NCI-H187 treated with DMSO at 0.1 percent for 48 hours (cell line): ENCODE measurements at places on chromosomes 2 and 18.

DNA sequence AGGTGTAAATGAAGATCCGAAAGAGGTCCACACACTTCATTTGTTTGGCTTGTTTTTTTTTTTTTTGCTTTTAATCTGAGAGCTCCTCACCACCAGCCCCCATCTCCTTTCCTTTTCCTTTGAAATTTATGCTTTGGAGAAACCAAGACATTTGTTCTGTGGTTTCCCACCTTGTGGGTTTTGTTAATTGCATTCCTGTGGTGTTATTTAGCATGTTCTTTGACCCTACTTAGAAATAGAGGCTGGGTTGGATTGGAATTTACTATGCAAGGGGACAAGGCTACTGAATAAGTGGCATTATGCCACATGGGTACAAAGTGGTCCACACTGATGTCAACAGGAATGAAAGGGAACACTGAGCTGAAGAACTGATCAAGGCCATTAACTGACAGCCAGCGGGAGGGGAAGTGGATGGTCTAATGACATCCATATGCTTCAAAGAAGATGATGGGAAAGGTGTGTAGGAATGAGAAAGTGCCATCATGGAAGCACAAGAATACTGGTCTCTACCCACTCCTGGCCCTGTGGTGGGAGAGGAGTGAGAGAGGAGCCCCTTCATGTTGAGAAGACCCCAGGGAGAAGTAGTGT is 8.9 kb downstream of the CCL20 start:
- no peak for DNase-seq

DNA sequence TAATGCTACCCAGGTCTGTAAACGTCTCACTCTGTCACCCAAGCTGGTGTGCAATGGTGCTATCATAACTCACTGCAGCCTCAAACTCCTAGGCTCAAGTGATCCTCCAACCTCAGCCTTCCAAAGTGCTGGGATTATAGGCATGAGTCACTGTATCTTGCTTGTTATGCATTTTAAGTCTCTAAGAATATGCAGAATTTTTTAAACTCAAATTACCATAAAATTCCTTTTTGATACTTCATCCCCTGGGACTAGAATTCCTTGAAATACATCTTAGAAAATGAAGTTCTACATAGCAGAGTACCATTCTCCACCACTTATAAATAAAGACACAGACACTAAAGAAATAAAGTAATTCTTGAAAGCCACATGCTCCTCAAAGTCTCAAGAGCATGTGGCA is 30.2 kb upstream of the LRATD1 start:
- no peak for DNase-seq

DNA sequence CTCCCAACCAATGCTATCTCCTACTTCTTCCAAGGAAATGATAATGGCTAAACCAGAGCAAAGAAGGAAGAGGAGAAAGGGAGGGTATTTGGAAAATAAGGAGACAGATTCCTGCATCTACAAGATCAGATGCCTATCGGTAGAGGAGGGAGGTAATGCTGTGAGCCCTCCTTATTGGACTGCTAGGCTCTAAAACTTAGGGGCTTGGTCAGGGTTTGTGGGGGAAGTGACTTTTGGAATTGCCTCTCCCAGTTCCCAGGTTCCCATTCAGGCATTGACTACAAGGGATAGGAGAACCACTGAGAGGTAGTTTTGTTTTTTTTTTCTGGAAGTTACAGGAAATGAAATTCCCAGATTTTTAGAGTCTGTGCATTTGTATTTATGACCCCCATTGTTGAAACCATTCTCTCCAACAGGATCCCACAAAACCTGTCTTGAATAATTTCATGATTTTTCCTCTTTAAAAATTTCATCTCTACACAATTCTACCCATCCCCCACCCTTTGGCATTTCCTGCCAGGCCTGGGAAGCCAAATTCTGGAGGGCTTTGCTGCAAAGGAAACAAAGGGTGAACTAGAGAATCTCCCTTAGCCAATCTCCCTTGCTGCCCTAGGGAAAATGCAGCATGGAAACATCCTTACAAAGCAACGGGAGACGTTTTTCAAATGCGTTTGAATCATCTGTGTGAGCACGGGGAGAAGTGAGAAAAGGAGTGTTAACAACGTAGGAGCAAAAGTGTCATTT is 282.1 kb upstream of the EPAS1 start:
- DNase-seq: no peak

DNA sequence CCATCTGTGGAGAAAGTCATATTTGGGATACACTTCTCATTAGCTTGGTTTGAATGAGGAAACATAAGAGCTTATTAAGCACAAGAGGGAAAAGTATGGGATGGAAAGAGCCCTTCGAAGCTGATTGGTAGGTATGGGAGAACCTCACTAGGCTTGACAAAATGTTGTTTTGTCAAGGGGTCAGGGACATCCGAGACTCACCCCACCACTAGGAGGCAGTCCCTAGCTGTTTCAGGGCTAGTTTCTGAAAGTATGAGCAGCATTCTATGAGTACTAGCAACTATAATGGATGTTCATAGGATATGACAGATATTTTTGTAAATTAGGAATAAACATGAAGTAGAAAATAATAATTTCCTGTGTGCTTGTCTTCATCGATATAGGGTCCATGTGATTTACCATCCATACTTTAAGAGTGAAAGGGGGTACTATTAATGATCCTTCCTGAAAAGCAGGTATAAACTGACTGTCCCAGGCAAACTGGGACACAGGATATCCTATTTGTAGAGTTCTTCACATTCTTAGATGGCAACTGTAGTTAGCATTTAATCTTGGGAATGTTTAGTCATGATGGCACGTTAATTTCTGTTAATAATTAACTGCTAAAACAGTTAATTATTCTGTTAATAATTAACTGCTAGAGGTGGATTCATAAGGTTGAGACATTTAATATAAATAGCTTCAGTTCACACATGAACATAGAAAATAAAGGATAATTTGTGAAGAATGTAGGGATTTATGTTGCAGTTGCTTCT is 28.4 kb downstream of the OTX1 start:
- DNase-seq: no peak

- DNase-seq: no peak
Measured at GRCh38 chr2:221833966-221834365, 261.9 kb upstream of the EPHA4 start.

GRCh38 chr18:79413901-79414300 is 18.2 kb downstream of the NFATC1 start:
- no peak for DNase-seq

- DNase-seq: no peak
Measured at GRCh38 chr18:44903327-44903726, 222.6 kb downstream of the SETBP1 start.

DNA sequence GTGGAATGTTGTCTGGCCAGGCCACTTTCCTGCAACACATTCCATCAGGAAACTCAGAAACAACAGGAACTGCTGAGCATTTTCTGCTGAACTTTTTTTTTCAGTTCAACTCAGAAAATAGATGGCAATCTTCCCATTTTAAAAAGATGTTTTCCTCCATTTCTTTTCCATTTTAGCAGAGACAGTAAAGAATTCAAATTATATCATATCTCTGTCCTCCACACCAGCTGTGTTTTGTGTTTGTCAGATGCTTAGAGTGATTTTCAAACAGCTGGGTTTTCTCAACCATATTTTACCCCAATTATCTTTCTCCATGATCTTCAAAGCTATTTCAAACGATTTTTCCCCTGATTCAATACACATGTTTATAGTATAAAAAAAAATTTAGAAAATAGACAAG is 713.4 kb downstream of the LRRTM4 start:
- no peak for DNase-seq

DNA sequence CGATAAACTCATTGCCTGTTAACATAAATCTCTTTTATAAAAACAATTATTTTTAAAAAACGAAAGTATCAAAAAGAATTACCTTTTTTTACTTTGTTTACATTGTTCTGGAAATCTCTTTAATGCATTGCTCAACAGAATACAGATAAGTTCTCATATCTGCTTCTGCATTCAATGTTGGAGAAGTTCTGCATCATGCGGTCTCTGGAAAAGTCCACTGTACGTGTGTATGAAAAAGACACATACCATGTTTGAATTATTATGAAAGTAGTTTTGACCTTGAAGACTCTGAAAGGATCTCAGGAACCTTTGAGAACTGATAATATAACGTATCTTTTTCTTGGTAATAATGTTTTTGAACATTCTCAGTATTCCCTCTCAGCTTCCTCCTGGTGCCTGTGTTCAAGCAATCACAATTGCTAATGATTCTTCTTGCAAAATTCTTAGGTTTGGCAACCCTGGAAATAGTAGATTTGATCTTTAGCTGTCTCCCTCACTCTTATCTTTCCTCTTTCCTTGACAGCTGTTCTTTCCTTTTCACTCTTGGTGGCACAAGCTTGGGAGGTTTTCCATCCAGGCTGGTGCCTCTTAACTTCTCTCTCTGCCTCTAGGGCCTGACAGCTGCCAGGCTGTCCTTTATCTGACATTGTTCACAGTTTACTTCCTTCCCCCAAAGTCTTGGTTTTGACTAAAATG is 12.4 kb upstream of the IL1R1 start:
- no peak for DNase-seq

GRCh38 chr2:232997749-232998665 is 15.0 kb downstream of the NGEF start:
- DNase-seq: no peak

DNA sequence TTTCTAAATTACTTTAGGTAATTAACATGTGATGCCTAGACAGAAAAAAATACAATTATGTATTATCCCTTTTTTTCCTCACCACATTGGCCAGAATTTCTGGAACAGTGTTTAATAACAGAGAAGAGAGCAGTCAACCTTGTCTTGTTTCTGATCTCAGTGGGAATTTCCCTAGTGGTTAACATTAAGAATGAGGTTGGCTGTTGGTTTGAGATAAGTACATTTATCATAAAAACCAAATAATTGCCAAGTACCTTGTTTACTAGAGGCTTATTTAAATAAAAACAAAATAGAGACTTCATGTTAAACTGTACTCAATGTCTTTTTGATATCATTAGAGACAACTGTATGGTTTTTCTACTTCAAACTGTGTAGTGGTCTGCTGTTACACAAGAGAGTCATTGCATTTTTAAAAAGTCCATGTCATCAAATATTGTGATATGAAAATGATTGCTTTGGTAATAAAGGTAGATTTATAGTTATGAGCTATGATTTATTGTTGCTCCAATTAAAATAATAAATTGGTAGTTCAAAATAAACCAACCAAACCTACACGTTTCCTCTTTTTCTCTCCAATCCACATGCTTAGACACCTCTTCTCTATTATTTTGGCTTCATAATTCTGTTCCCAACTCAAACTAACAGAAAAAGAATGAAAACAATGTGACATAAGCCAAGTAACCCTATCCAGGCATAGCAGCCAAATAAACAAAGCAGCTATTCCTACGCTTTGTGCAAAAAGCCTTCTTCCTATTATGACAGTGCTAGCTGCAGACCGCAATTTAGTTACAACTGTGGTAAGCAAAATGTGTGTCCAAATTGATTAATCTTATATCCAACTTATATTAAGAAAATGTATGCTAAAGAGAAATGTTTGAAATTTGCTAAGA is 20.9 kb upstream of the TANK start:
- no peak for DNase-seq

DNA sequence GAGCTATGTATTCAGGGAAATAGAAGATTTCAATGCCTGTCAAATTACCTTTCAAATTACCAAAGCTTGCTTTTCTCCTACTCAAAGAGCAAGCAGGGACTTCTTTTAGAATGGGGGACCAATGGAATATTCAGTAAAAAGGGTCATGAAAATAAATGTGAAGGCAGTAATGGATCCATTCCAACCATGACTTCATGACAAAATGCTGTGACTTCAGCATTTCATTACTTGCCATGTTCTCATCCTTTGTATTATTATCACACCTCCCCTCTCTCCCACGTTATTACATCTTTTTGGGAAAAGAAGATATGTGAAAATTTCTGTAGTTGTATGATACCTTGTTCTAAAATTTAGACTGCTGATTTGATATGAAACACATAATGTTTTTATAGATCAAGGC is 864.0 kb upstream of the FSHR start:
- no peak for DNase-seq

DNA sequence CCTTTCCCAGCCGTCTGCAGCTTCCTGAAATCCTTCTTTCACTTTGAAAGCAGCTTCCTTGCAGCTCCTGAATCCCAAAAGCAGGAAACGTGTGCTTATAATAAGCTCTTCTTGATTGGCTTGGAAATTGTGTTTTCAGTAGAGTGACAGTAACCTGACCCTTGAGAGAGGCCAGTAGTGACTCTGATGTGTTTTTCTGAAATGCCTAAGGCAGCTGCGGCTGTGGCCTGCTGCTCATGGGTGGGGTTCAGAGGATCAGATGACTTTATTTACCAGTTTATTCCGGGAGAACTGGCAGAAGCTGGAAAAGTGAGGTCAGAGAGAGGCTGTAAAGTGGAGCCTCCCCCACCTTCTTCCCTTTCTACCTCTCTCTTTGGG is 31.9 kb upstream of the RPIA start:
- DNase-seq: peak; percentile 83

- DNase-seq: no peak
Measured at GRCh38 chr2:207401338-207401737, 128.4 kb upstream of the CREB1 start.

- no peak for DNase-seq
Measured at GRCh38 chr18:53305461-53305860, 919.0 kb downstream of the MBD2 start.

DNA sequence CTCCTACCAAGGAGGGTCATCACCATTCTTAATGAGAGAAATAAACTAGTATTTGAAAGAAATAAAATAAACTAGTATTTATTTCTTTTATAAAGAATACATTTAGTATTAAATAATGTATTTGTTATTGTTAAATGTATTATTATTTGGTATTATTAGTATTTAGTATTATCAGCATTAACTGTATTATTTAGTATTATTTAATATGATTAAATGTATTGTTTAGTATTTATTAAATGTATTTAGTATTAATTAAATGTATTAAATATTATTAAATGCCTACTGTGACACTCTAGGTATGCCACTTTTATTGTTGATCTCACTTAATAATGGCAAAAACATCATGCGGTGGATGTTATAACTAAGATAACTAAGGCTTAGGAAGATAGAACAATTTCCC is 353.6 kb upstream of the MAP2 start:
- DNase-seq: no peak

DNA sequence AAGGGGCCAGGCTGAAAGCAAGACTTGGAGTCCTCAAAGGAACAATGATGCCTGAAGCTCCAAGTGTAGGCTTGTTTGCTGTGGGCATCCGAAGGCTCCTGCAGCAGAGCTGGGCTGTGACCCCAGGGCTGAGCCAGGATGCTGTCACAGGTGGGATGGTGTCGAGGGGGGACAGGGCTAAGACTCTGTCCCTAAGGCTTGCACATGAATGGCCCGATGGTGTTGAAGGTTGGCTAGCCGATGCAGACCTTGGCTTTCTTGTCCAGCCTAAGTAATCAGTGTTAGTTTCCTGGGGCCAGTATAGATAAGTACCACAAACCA is 251.0 kb downstream of the NDUFA10 start:
- no peak for DNase-seq

DNA sequence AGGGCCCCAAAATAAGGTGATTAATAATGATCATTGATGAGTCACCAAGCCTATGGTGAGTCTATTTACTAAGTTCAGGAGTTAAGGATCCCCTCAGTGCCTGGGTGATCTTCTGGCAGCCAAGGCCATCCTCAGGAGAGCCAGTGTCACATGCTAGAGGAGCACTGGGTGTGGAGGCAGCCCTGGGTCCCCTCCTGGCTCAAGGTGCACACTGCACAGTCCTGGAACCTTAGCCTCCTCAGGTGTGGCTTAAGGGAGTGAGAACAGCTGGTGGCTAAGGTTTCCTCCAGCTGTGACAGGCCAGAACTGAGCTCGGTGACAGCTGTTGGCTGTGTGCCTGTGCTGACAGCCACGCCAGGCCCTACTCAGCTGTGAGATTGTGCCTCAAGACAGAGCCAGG is 52.1 kb upstream of the ACAA2 start:
- DNase-seq: no peak
